ENCODE measurements at places on chromosomes 3 and 15. TPM values are rescaled to one million over a fixed set of nuclear protein-coding genes. Genes with fewer than 3 reads are reported as not detected.

DNA sequence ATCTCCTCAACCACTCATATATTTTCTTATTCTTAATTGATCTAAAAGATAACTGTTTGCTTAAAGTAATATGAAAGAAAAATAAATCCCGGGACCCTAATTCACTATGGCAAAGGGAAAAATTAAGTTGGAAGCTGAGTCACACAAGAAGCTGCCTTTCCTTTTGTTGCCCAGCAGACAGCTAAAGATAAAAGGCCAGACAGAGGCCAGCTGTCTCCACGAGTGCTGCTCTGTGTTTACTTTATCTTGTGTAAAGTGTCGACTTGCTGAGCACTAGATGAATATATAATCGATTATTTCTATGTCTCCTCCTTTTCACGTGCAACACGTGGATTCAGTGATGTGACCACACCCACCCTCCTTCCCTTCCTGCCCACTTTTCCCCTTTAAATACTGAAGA lies 52.8 kb upstream of the NSMCE3 start:
- no peak for DNase-seq

Gene SH2D7
- total RNA-seq: 2.3 TPM

DNA sequence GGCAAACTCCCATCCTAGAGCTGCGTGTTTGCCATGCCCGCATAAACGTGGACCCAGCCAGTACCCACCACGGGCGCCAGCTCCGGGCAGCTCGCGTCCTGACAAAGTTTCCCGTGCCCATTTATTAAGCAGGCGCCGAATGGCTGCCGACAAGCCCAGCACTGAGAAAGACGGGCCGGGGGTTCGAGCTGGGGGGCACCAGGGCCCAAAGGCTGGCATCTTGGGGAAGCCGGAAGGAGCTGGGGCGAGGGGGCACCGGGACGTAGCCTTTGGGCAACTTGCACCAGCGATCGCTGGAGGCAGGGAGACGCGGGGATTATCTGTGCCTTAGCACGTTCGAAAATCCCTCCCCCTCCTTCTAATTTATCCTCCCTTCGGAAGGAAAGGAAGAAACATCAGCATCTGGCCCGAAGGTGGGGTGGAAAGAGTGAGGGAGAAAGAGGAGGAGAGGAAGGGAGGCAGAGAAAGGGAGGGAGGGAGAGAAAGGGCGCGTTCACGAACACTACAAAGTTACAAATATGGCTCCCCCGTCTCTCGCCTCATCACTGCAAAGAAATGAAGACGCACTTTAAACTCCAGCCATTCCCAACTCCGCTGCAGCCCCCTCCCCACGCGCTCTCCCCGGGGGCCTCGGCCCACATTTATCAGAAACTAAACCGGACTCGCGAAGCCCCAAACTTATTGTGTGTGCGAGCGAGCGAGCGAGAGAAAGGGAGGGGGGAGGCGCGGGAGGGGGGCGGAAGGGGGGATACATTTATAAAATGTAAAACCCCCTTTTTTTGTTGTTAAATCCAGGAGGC lies 1.0 kb downstream of the ANP32A start:
- DNase-seq: peak; percentile 38

- no peak for DNase-seq
These were observed 45.6 kb downstream of the BCL2L10 start for GRCh38 chr15:52066842-52067544.

DNA sequence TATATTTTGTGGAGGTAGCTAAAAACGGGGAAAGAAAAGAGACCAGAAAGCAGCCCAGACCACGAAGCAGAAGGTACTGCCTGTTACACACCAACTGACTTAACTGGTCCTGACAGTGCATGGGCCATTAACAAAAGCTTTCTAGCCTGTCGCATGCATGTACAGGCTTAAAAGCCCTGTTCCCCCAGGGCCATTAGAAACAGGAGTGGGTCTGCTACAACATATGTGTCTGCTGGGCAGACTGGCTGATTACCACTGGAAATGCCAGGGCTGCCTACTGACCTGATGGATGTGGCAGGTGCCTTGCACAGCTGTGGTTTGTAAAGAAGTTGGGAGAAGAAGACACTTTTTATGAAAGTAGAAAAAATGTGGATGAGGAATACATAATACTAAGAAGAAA lies 137.4 kb downstream of the GAP43 start:
- no peak for DNase-seq

DNA sequence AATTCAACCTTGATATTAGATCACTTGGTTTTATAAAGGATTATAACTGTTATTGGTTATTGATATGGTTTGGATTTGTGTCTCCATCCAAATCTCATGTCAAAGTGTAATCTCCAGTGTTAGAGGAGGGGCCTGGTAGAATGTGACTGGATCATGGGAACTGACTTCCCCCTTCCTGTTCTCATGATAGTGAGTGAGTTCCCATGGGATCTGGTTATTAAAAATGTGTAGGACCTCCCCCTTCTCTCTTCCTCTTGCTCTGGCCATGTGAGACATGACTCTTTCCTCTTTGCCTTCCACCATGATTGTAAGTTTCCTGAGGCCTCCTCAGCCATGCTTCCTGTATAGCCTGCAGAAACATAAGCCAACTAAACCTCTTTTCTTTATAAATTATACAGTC lies 136.0 kb upstream of the UBE2E2 start:
- DNase-seq: no peak

- DNase-seq: no peak
These were observed 8.6 kb upstream of the ST8SIA2 start for GRCh38 chr15:92385096-92385495.

DNA sequence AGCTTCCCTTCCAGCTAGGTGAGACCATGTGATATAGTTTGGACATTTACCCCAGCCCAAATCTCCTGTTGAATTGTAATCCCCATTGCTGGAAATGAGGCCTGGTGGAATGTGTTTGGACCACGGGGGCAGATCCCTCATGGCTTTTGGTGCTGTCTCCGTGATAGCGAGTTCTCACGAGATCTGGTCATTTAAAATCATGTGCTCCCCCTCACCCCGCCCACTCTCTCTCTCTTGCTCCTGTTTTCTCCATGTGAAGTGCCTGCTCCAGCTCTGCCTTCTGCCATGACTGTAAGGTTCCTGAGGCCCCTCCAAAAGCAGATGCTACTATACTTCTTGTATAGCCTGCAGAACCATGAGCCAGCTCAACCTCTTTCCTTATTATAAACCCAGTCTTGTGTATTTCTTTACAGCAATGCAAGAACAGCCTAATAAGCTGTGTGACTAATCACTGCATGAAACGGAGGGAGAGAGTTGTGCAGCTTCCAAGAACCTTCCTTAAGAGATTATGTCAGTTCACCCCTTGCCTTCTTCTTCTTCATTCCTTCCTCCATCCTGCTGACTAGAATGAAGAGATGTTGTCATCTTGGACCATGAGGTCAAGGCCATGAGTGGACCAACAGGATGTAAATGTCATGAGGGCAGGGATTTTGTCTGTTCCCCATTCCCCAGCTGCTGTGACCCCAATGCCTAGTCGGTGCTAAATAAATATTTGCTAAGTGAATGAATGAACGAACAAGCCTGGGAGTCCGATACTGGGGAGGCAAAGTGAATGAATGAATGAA lies 91.0 kb downstream of the CPN2 start:
- no peak for DNase-seq

Gene GAP43
- 1.8 TPM for total RNA-seq

DNA sequence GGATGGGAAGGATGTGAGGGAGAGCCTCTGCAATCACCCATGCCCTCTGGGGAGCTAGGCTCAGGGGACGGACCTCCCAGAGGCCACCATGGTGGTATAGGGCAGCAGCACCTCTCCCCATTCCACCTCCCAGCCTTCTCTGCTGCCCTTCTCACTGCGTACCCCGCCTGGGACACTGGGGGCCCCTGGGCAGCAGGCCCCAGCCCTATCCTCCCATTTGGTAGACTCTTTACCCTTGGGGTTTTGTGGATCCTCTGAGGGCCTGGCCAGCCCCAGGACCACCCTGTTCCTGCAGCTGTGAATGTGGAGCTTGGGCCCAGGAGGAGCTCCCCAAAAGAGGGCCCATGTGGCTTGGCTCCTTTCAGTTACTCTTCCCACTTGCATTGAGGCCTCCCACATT lies 131.9 kb downstream of the DNAJB8 start:
- no peak for DNase-seq

Gene PRICKLE2
- total RNA-seq: 28.3 TPM

Gene AGTR1
- total RNA-seq: 1.9 TPM

Gene SHF
- 10.4 TPM for total RNA-seq

GRCh38 chr3:72475258-72476138 lies 372.7 kb downstream of the SHQ1 start:
- no peak for DNase-seq

Gene OR5K2
- not detected for total RNA-seq

GRCh38 chr15:62453981-62454380 lies 288.9 kb upstream of the C2CD4B start:
- DNase-seq: no peak

DNA sequence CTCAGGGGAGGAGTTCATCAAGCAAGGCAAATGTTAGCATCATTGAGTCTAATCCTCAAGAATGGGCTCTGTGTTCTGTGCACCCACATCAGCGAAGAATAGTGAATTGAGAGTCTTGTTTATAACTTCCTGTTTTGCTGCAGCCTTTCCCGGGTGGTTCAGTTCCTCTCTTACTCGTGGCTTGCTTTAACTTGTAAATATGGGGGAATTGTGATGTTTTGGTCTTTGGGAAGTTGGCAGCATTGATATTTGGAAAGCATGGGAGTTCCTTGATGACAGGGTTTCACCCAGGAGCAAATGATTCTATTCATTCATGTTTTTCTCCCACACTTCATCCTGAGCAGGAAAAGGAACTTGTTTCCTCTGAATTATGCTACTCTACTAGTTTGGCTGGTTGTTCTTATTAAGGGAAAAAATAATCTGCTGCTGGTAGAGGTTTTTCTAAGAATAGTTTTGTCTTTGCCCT lies 40.4 kb downstream of the GPD1L start:
- no peak for DNase-seq

GRCh38 chr3:69255928-69256327 lies 130.0 kb downstream of the FRMD4B start:
- no peak for DNase-seq

GRCh38 chr3:114206342-114206741 lies 27.5 kb upstream of the DRD3 start:
- no peak for DNase-seq

DNA sequence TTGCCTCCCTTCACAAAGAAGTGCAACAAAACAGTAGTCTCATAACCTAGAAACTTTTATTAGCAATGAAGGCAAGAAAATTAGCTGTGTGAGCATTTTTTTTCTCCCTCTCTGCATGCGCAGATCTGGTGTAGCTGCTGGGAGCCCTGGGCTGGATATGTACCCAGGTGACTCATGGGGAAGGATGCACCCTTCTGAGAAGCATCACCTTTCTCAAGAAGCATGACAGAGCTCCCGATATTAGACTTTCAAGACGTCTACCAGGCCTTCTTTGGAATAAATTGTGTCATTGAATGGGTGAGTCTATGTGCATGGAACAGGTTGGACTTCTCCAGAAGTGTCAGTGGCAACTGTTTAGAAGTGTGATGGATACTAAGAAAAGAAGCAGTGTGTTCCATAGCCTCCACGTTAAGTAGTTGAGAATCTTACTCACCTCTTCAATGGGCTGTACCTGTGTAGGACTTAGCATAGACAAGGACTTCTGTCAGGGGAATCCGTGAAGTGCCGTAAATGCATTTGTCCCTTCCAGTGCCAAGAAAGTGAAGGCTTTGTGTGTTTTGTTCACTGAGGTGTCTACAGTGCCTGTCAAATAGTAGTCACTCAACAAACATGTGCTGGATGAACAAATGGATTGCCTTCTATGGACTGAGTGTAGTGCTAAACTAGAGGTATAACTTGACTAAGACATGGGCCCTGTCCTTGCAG lies 47.7 kb upstream of the RASGRP1 start:
- DNase-seq: no peak

Gene KY
- total RNA-seq: 1.6 TPM

DNA sequence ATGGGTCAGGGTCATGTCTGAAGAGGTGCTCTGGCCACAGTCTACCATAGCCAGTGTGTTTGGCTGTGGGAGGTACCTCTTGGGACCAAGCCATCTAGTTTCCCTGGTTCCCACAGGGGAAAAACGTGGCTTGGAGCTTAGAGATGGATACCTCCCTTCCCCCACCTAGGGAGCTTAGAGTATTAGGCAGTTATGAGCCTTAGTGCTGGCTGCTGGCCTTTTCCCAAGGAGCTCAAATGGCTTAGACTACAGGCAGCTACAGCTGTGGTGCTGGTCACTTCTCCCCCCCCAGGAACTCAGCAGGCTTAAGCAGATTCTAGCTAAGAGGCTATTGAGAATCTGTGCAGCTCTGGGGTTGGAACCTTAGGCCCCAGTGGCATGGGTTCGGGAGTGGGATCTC lies 591.2 kb downstream of the NSUN3 start:
- no peak for DNase-seq

GRCh38 chr15:43204016-43204901 lies 16.6 kb downstream of the EPB42 start:
- peak; percentile 26 for DNase-seq

DNA sequence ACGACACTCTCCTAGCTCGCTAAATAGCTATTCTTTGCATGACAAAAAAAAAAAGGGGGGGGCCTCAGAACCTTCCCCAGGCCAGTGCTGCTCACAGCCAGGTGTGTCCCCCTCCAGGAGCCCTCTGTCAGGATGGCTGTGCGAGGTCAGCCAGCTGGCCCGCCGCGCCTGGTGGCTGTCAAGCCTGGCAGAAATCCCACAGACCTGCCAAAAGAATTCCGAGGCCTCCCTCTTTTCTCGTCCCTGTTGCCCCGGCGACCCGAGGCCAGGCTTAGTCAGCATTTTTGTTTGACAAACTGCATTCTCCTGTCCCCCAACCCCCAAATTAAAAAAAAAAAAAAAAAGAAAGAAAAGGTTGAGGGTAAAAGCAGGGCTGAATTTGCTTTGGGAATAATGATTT lies 61.9 kb downstream of the TM4SF4 start:
- peak; percentile 55 for DNase-seq

Gene CP
- total RNA-seq: 2.0 TPM

DNA sequence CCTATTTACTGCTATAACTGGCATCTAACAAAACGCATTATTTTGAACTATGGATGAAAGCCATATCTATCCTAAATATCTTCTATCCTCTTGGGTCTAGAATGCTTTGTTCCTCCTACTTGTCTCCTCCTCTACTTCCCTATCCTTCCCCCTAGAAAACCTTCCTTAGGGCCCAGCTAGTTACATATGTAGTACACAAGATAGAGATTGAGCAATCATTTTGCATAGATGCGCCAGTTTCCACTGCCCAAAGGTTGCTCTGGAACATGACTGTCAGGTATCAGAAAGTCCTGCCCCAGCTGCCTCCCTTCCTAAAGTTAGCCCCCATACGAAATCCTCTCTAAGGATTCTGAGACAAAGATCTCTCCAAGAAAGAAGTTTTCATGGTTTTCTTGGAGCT lies 55.1 kb downstream of the GPR160 start:
- DNase-seq: no peak

All from mucosa of gallbladder (tissue), 1 donor.